Activated CD4-positive, CD25-positive, alpha-beta regulatory T cell (primary cell): ENCODE measurements at places on chromosomes 11 and 22.

- no peak for DNase-seq
Measured at GRCh38 chr11:266676-267439, 11.3 kb upstream of the NLRP6 start.

DNA sequence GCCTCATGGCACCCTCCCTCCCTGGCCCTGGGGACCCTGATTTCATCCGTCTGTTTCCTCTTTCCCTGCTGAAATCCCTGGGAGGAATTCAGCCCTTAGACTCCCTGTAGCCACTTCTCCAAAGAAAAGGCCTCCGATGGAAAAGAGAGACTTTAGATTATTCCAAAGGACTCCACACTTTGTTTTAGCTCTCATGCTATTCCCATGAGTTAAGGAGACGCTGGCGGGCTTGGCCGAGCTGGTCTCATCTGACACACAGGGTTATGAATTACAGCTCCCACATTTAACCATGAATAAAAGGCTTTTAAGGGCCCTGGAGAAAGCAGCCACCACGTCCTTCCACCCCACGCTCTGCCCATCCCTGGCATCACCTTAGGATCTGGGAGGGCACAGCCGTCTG, 57.0 kb downstream of the ANO1 start:
- no peak for DNase-seq

DNA sequence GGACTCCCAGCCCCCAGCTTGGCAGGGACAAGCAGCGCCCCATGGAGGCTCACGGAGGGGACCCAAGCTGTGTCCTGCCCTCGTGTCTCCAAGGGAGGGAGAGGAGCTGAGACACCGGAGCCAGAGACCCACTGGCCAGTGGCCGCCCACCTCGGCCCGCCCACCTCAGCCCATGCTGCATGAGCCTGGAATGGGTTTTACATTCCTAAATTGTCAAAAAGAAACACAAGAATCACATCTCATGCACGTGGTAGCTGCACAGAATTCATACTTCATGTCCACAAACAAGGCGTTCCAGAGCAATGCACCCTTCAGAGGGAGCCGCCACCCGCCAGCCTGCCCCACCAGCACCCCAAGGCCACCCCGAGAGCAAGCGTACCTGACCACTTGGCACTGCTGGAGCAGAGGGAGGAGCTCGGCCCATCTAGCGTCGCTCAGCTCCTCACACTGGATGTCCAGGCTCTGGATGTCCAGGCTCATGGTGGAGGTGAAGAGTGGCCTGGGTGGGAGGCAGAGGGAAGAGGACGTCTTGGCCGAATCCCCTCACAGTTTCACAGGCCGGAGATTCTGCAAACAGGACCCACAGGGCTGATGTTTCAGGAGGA, 5.3 kb downstream of the RNH1 start:
- no peak for DNase-seq

DNA sequence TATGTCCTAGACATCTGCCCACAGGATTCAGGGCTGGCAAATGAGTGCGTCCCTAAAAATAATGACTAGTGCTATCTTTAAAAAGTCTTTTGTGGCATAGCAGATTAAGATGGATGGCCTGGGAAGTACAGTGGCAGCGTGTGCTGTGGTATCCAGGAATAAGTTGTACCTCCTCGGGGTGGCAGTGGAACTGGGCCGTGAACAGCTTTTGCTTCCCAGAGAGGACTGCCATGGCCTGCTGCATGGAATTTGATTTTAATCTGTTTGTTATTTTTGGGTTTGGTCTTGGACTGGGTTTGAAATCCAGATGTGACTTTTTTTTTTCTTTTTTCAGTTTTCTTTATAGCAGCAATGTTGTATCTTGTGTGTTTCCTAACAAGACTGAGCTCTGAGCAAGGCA, 71.3 kb upstream of the PARVG start:
- DNase-seq = no peak

- DNase-seq = no peak
Measured at GRCh38 chr11:132942611-132943356, 589.5 kb downstream of the OPCML start.

DNA sequence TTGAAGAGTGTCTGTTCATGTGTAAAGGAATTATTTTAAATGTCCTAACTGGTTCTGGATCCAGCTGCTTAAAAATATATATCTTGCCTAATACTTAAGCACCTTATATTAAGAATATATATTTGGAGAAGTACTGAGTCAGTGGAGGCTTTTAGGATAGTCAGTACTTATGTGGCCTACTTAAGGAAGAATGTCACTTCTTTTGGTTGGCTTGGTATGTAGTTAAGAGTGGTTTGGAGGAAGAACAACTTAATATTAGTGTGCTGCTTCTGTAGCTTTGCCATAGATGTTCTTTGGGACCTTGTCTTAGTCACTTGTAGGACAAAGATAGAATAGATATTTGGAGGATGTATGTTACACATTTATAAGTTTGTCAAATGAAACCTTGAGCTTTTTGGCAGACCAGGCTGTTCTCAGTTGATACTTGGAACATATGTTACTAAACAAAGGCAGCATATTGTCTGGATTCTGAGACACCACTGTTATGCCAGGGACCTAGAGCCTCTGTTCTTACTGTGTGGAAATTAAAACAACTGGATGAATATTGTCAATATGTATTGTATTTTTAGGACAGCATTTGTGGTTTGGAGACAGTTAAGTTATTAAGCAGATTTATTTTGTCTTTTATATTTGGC, 4.9 kb downstream of the HIPK3 start:
- DNase-seq = no peak

DNA sequence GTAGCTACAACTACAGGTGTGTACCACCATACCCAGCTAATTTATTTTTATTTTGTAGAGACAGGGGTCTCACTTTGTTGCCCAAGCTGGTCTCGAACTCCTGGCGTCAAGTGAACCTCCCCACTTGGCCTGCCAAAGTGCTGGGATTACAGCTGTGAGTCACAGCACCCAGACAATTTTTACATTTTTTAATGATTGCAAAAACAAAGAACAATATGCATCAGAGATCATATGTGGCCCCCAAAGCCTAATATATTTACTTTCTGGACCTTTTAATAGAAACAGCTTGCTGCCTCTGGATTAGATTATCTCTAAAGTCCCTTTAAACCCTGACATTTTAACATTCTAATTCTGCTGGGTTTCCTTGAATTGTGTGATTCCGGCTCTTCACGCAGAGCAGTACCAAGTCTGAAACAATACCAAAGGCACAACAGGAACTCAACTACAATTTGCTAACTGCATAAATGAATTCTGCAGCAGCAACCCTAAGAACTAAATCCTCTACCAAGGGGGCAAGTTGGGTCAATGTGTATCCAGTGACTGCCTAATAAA, 25.0 kb downstream of the RAB30 start:
- DNase-seq = no peak

DNA sequence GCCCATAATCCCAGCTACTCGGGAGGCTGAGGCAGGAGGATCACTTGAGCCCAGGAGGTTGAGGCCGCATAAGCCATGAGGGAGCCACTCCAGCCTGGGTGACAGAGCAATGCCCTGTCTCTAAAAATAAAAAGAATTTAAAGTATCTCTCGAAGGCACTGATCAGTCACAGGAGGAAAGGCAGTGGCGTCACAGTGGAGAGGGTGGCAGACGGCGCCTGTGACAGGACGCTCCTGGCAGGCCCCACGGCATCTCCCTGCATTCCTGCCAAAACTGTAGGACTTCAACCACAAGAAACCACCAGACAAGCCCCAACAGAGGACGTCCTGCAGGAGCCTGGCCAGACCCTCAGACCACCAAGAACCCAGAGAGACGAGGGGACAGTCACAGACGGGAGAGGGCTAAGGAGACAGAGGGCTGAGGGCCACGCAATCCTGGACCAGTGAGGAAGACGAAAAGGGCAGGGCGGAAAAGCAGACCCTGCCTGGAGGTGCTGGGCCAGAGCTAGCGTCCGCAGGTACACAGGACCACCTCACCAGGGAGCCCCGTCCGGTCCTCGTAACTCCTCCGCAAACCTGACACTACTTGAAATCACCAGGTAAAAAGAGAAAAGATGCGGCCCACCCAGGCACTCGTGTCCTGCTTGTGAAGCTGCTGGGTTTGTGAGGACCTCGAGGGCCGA, 5.9 kb downstream of the RNH1 start:
- DNase-seq = no peak

DNA sequence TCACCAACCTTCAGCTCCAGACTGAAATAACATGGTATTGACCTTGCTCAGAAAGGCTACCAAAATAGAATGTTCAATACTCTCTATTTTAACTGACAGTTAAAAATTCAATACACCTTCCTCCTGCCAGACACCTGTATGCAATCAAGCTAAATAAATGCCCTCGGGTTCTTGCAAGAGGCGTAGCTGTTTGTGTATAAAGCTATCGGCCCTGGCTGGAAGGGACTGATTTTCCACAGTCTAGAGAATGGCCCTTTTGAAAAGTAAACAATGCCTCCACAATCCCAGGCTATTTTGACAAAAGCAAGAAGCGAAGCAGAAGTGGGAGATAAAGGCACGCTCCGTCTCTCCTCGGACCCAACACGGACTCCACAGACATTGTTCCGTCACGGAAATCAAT, 791.2 kb downstream of the BRD1 start:
- no peak for DNase-seq

- DNase-seq = no peak
Measured at GRCh38 chr11:112962579-112963367, 1.6 kb downstream of the NCAM1 start.

DNA sequence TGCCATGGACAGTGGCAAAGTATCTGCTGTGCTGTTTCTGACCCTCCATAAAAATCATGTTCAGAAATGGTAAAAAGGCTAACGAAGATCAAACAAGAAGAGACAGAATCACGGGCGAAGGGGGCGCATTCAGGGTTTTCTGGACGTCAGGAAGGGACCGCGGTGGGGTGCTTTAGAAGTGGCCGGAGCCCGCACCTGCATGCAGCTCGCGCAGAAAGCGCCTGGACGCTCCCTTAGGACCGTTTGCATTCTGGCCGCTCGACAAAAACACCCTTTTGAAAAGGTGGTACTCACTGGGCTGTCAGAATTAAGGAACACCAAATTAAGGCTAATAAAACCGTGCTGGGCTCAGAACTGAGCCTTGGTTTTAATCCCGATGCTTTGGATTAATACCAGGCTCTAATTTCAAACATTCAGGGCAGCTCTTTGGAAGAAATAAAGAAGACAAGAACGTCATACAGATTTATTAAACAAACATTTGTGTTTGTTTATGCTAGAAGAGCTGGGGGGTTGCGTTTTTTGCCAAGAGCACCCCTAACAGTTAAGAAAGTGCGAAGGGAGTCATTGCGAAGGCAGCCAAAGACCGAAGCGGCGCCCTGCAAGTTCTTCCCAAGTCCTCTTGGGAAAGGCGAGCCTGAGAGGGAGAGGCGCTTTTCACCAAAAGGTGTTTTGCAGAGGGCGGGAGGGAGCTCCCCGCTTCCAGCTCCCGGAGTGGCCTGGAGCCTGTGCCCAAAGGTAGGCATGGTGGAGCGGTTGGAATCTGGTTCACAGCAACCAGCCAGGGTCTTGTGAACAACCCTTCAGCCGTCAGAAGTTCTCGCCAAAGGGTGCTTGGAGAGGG, 47.7 kb upstream of the DBX1 start:
- no peak for DNase-seq

DNA sequence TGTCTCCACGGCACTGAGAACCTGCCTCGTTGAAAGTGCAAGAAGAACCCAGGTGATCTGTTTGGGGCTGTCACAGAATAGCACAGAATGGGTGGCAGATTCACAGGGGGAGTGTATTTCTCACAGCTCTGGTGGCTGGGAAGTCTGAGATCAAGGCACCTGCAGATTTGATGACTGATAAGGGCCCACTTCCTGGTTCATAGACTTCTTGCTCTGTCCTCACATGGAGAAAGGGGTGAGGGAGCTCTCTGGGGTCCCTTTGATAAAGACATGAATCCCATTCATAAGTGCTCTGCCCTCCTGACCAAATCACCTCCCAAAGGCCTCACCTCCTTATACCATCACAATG, 198.5 kb upstream of the SORL1-AS1 start:
- no peak for DNase-seq

DNA sequence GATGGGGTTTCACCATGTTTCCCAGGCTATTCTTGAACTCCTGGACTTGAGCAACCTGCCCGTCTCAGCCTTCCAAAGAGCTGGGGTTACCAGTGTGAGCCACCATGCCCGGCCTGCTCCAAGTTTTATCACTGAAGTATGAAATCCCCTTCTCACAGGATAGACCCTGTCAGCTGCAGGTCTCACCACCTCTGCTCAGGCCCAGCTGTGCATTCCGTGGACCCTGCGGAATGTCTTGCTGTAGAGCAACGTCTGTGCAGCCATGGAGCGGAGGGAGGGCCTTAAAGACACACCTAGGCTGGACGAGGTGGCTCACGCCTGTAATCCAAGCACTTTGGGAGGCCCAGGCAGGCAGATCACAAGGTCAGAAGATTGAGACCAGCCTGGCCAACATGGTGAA, 625.4 kb downstream of the BRD1 start:
- DNase-seq = no peak

DNA sequence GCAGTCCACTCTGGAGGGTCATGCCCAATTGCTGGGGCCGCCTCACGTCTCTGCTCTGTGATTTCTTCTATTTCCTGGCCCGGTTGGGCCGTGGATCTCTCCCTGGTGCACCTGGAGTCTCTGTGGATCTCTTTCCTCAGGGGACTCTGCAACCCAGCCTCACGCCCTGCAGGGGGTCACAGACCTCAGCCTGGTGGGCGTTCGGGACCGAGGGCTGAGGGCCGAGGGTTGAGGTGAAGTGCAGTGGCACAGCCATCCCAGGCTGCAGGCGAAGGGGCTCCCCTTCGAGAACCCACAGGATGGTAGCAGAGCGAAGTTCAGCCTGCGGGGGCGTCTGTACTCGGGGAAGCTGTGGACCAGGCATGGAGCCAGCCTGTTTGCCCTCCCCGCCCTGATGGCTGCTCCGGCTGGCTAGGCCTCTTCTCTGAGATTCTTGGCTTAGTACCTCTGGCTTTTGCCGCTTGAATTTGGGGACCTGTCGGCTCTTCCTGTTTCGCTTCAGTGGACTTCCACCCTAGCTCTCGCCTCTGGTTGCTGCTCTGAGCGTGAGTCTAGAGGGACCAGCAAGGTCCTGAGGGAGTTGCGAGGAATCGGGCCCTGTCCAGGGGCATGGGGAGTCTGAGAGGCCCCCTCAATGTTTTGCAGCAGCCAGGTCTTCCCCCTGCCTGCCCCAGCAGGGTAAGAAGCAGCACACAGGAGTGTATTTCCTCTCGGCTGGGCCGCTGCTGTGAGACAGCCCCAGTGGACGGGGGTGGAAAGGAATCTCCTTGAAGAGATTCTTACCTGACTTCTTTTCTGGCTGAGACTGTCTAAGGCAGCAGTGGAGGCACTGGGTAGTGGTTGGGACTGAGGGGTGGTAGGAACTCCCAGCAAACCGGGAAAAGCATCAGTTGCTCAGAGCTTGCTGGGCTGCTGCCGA, 140.8 kb downstream of the TBC1D22A start:
- no peak for DNase-seq

GRCh38 chr11:90846628-90847027, 623.8 kb upstream of the CHORDC1 start:
- DNase-seq = no peak

DNA sequence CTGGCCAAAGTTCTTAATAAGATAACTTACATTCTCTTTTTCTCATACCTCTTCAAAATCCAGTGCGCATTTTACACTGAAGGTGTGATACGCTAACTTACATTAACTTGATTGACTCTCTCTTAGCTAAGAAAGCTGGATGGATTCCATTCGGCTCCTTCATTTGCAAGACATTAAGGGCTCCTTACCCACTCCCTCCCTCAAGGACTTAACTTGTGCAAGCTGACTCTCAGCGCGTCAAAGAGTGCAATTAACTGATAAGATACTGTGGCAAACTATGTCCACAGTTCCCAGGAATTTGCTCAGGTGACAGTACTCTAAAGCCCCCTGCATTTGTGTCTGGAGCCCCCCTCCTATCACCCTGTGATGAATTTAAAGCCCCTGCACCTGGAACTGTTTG, 6.4 kb upstream of the RFPL1 start:
- no peak for DNase-seq

GRCh38 chr11:95661162-95661561, 128.4 kb downstream of the FAM76B start:
- DNase-seq = no peak
